Germinal center (tissue), 1 donor: ENCODE measurements at places on chromosomes 11 and 22.

- DNase-seq: no peak
These were observed 345.4 kb downstream of the TENM4 start for GRCh38 chr11:79095424-79095823.

DNA sequence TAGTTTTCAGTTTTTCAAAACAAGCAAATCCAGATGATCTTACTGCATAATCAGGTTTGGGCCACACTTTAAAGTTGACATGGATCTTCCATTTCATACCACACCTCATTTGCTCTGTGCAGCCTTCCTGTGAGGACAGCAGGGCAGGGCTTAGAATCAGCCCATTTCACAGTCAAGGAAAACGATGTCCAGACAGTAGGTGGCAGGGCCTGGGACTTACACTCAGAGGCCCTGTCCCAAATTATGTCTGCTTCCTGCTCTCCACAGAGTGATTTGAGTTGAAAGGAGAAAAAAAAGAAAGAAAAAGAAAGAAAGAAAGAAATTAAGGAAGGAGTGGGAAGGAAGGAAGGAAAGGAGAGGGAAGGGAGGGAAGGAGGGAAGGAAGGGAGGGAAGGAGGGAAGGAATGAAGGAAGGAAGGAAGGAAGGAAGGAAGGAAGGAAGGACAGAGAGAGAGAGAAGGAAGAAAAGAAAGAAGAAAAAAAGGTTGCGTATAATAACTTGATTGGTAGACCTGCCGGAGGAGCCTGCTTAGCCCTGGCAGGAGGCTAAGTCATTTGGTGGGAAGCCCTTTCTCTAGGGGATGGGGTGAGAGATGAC is 23.6 kb downstream of the TSKU start:
- DNase-seq: no peak

DNA sequence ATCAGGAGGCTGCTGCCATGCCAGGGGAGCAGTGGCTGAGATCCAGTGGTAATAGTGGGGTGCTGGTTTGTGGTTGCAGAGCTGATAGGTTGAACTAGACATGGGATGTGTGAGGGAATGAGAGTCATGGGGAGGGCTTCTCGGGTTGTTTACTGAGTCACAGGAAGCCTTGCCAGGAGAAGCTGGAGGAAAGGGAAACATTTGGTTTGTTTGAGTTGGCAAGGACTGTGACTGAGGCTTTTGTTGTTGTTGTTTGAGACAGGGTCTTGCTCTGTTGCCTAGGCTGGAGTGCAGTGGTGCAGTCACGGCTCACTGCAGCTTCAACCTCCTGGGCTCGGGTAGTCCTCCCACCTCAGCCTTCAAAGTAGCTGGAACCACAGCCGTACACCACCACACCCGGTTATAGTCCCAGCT is 49.3 kb downstream of the CABIN1 start:
- DNase-seq: no peak

GRCh38 chr11:126548581-126549550 is 193.4 kb downstream of the ST3GAL4 start:
- no peak for DNase-seq

GRCh38 chr22:41262250-41262765 is 21.6 kb upstream of the CHADL start:
- no peak for DNase-seq

DNA sequence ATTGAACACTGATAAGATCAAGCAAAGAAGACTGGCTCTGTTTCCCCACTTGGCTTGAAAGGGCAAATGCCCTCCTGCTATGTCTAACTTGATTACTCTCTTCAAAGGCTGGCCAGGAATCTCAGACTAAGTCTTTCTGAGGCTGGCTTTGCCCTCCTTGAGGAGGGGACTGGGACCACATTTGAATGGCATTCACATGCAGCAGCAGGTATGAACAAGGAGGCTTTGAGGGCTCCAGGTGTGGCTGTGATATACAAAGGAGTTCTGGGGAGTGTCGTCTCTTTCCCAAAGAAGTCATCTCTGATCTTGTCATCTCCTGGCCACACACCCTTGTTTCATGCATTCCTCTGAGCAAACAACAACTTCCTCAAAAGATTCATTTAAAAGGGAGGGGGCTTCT is 130.8 kb downstream of the ARL14EP start:
- DNase-seq: no peak

DNA sequence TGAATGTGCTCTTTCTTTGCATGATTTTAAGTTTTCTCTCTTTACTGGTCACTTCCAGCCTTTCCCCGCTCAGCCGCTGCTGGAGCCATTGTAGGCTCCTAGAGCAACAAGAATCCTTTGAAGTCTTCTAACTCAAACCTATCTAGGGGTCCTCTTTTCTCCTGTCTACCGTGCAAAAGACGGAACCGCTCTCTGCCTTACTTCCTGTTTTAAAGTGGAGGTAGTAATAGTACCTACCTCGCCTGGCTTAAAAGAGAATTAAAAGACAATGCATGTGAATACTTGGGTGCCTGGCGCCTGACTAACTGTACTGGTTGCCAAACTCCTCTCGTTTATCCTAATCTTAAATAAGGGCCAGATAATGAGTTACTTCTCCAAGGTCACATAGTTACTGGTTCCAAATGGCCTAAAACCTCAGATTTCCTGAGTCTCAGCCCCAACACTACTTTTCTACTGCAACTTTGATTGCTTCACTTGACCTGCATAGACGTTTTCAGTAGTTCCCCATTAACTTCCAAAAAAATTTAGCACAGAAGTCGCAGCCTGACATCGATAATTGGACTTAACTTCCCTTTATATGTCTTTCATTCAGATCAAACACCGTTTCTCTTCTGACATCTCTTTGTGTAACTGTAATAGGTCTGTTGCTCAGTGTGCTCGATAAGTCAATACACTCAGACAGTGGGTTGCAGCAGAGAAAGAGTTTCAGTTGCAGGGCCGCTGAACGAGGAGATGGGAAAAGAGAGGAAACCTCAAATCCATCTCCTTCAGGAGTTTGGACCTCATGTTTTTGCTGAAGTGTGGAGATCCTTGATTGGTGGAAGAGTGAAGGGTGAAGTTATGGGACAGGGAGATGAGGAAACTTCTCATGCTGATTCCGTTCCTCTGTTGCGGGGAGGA is 891 bp downstream of the SAMM50 start:
- DNase-seq: peak; percentile 48

GRCh38 chr11:29634744-29635143 is 382.1 kb downstream of the KCNA4 start:
- no peak for DNase-seq

DNA sequence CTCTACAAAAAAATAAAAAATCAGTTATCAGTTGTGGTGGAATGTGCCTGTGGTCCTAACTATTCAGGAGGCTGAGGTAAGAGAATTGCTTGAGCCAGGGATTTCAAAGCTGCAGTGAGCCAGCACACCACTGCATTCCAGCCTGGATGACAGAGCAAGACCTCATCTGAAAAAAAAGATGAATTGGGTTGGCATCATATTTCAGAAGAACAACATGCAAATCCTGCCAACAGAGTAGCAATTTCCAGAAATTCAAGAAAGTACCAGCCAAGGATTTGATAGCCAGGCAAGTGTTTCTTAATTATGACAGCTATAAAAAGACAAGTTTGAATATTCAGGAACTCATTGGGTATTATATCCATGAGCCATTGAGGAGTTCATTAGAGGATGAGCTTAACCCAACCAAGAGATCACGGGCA is 75.2 kb downstream of the USP47 start:
- no peak for DNase-seq

DNA sequence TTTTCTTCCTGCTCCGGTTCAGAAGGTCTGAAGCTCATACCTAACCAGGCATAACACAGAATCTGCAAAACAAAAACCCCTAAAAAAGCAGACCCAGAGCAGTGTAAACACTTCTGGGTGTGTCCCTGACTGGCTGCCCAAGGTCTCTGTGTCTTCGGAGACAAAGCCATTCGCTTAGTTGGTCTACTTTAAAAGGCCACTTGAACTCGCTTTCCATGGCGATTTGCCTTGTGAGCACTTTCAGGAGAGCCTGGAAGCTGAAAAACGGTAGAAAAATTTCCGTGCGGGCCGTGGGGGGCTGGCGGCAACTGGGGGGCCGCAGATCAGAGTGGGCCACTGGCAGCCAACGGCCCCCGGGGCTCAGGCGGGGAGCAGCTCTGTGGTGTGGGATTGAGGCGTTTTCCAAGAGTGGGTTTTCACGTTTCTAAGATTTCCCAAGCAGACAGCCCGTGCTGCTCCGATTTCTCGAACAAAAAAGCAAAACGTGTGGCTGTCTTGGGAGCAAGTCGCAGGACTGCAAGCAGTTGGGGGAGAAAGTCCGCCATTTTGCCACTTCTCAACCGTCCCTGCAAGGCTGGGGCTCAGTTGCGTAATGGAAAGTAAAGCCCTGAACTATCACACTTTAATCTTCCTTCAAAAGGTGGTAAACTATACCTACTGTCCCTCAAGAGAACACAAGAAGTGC is 661 bp upstream of the MALAT1 start:
- peak; percentile 47 for DNase-seq

DNA sequence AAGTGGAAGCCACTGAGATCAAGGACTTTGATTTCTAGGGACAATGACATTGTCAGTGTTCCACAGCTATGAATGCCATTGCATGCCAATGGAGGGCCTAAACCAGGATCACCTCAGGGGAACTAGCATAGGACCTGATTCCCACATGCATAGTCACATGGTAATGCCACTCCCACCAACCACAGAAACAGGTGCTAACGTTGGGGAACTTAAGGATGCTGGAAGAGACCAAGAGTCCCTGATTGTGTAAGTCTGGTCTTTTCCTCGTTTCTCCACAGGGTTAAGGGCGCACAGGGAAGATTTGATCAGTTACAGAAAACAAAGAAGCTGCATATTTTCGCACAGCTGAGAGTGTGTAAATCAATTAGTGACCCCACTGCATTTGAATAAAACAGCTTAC is 59.4 kb upstream of the CD44 start:
- DNase-seq: no peak

DNA sequence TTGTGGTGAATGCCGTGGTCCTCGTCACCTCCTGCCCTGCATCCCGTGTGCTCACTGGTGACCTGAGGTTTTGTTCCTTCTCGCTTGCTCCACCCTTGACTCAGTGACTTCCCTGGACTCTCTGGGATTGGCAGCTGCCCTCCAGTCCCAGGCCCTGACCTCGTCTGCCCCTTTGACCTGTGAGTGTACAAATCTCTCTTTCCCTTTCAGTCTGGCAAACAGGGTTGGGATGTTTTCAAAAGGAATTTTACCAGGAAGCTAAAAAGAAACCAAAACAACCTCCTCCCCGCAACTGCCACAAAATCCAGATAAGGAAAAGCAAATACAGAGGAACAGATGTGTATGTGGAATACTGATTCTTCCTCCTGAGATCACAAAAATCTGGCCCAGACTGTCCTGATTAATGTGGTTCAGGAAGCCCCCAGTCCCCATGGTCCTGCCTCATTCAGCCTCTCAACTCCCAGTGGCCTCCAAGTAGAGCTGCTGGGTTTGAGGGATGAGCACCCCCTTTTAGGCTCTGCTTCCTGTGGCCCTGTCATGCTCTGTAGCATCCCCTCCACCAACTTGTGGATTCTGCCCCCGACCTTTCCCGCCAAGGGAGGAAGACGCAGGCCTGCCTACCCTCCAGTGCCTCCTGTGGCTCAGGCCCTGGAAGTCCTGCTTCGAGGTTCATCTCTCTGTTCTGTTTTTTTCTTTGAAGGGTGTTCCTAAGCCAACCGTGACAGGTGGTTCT is 15.2 kb downstream of the ROBO4 start:
- DNase-seq: no peak

GRCh38 chr11:114016986-114017385 is 42.1 kb downstream of the HTR3A start:
- no peak for DNase-seq

GRCh38 chr22:38831166-38831945 is 12.5 kb downstream of the NPTXR start:
- DNase-seq: no peak

- no peak for DNase-seq
These were observed 9.8 kb downstream of the SLC15A3 start for GRCh38 chr11:60942219-60942618.

DNA sequence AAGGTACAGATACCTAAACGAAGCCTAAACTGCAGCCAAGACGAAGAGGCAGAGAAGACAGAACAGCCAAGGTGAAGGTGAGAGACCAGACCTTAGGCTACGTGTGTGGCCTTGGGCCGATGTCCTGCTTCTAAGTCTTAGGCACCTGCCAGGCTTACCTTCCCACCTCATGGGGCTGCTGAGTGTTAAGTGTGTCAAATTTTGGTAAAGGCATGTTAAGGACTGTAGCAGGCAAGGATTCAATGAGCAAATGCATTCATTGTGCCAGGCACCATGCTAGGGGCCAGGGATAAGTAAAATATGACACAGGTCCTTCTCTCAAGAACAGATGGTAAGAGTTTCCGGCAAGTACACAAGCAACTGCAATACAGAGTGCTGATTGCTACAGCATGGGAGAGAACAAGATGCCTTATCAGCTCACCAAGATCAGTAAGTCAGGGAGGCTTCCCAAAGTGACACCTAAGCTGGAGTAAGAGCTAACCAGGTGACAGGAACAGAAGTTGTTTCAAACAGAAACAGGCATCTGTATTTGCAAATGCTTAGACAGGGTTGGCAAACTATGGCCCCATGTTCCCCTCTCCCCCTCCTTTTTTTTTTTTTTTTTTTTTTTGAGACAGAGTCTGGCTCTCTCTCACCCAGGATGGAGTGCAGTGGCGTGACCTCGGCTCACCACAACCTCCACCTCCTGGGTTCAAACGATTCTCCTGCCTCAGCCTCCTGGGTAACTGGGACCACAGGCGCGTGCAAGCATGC is 46.7 kb downstream of the CLTCL1 start:
- DNase-seq: no peak

- DNase-seq: no peak
These were observed 344.5 kb upstream of the PLET1 start for GRCh38 chr11:112605093-112605666.

DNA sequence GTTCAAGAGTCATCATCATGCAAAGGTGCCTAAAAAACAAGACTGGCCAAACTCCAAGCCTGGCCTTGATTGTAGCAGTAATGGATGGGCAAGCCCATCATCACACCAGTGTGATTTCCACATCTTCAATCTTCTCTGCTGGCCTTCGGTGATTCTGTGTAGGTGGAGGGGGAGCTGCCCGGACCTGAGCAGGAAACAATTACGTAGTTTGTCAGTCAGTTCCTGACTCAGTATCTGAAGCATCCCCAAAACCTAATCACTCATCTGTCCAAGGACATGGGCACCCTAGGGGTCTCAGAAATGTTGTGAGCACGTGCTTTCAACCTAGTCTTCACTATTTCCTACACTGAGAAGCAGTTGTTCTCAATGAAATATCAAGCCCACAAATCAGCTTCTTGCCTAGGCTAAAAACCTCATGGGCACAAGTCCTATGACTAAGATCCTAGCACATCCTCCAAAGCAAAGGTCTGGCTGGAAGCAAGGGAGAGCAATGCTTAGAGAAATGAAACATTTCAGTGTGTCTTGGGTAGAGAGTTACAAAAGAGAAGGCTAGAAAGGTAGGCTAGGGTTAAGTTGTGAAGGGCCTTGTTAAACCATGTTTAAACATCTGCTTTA is 24.6 kb downstream of the ATG16L2 start:
- no peak for DNase-seq

- DNase-seq: no peak
These were observed 225.5 kb upstream of the NARS2 start for GRCh38 chr11:78800096-78800690.

- DNase-seq: no peak
These were observed 12.6 kb upstream of the EIF3M start for GRCh38 chr11:32571039-32571438.

- DNase-seq: no peak
These were observed 56.1 kb upstream of the NECTIN1 start for GRCh38 chr11:119785131-119785530.

- no peak for DNase-seq
These were observed 317.8 kb downstream of the BUD13 start for GRCh38 chr11:116454951-116455350.

- no peak for DNase-seq
These were observed 54.4 kb upstream of the SEPTIN5 start for GRCh38 chr22:19659805-19660345.

- DNase-seq: no peak
These were observed 86.0 kb downstream of the FEZ1 start for GRCh38 chr11:125410091-125410490.
